ENCODE measurements at places on chromosomes 5 and 9.
A peak's percentile ranks its signal among the peaks of the same experiment; 100 is the strongest.

DNA sequence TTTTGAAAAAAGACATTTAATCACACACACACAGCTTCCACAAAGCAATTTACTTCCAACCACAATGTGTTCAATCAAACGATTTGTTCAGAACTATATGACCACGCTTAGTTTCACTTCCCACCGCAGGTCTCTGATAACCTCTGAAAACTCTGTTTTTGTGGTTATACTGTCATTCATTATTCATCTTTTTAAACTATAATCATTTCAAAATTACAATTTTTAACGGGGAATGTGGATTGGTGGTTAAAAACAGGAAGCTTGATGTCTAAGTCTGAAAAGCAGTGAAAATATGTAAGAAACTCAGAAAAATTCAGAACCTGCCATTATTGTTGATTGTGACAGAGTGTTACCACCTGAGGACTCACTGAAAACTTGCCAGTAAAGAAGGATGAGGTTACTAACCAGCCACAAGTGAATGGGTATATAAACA lies 12.7 kb upstream of the TMEM174 start:
- no peak for DNase-seq

DNA sequence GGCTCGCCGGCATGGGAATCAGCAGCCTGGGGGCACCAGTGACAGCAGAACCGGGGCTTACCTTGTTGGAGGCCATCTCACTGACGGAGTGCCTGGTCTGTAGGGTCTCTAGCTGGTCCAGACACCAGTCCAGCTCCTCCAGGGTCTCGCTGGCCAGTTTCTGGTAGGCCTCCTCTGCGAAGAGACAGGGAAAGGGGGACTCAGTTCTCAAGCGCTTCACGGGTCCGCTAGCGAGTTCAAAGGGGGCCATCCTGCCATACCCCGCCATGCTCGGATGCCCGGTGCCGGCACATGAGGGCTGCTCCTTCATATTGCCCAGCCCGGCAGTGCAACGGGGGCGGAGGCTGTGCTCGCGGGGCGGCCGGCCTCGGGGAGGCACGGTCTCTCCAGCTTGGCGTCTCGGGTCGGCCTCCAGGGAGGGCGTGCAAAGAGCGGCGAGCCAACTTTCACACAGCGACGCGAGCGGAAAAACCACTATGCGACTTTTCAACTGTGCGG lies 456.0 kb downstream of the RAB3C start:
- DNase-seq: no peak

GRCh38 chr5:171442287-171443042 lies 23.0 kb downstream of the FGF18 start:
- no peak for DNase-seq

DNA sequence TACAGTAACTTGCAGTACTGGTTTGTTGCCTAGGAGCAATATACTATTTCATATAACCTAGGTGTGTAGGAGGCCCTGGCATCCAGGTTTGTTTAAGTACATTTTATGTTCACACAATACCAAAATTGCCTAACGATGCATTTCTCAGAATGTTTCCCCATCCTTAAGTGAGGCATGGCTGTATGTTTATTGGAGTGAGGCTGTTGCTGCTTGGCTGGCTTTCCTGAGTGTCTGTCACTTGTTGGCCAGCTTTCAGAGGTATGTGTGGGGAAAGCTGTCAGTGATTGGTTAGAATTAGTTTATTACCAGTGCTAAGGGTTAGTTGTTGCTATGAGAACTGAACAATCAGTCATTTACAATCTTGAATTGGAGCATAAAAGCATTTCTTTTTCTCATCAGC lies 154.1 kb upstream of the CDH12 start:
- DNase-seq: peak; percentile 91

- no peak for DNase-seq
Observed at GRCh38 chr5:28779161-28779754, 1740.9 kb upstream of the CDH9 start.

DNA sequence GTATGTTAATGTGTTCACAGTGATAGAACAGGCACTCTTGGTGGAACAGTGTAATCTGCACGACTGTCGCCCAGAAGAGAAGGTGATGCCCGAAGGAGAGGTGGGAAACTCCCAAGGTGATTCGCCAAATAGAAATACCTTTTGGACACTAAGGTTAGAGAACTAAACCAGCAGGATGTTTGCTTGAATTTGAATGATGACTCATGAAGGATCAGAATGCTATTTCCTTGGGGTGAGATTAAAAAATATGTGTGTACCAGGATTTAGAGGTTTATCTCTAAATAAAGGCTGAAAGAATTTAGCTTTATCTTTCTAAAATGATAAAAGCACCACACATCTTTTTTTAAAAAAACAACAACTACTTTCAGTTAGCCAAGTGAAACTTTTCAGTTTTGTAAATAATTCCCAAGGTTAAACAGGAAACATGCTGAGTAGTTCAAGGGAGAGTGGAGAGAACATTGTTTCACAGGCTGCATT lies 297.4 kb upstream of the TAS2R1 start:
- no peak for DNase-seq

DNA sequence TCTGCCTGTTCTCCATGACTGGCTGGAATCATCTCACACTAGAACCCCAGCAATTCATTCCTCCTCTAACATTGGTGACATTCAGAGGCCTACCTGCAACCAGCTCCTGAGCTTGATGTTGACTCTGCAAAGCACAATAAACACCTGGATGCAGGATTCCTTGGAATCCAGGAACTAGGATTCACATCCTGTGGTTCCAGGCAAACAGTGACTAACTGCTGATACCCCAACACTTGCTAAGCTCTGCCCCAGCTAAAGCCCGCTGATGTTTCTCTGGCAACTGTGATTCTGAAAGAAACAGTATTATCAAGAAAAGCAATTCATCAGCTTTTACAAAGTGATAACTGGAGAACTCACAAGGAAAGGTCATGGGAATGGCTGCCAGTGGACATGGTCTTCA lies 29.2 kb downstream of the SUSD1 start:
- DNase-seq: no peak

DNA sequence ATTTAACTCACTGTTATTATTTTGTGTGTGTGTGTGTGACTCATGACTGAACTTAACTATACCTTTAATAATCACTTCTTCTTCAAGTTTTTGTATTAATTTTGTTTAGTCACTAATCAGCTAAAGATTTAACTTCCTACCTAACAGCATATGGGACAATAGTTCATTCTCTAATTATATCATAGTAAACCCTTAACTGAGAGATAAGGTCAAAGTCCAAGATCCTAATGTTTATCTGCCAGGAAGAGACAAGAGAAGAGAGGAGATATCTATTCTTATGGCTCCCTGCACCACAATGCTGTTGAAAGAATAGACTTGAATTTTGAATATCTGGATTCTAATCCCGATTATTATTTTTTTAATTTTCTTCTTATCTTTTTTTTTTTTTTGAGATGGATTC lies 28.1 kb downstream of the FREM1 start:
- no peak for DNase-seq

DNA sequence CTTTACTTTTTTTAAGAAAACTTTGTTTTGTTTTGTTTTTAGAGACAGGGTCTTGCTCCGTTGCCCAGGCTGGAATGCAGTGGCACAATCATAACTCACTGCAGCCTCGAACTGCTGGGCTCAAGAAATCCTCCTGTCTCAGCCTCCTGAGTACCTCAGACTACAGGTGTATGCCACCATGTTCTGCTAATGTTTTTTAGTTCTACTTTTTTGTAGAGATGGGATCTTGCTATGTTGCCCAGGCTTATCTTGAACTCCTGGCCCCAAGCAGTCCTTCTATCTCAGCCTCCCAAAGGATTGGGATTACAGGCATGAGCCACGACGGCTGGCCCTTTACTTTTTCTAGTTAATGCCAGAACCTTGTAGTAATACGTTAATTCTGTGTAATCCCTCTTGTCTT lies 36.0 kb downstream of the IPO11 start:
- no peak for DNase-seq

GRCh38 chr5:161064297-161064696 lies 212.3 kb upstream of the ATP10B start:
- no peak for DNase-seq

GRCh38 chr5:170525470-170526211 lies 21.8 kb downstream of the KCNIP1 start:
- DNase-seq: no peak

DNA sequence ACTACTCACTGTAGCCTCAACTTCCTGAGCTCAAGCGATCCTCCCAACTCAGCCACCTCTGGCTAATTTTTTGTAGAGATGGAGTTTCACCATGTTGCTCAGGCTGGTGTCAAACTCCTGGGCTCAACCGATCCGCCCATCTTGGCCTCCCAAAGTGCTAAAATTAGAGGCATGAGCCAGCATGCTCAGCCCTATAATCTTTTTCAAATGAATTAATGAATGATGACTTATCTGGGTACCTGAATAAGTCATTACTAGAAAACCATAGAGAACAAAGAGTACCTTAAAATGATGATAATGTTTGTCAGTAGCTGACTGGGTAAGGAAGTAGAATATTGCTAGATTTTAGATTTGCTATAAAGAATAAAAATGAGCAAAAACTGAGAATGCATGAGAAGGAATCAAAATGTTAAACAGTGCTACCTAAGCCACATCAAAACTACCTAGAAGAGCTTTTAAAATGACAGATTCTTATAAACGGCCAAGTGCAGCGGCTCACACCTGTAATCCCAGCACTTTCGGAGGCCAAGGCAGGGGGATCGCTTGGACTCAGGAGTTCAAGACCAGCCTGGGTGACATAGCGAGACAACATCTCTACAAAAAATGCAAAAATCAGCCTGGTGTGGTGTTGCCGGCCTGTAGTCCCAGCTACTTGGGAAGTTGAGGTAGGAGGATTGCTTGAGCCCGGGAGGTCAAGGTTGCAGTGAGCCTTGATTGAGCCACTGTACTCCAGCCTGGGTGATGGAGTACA lies 13.6 kb downstream of the FNBP1 start:
- no peak for DNase-seq

DNA sequence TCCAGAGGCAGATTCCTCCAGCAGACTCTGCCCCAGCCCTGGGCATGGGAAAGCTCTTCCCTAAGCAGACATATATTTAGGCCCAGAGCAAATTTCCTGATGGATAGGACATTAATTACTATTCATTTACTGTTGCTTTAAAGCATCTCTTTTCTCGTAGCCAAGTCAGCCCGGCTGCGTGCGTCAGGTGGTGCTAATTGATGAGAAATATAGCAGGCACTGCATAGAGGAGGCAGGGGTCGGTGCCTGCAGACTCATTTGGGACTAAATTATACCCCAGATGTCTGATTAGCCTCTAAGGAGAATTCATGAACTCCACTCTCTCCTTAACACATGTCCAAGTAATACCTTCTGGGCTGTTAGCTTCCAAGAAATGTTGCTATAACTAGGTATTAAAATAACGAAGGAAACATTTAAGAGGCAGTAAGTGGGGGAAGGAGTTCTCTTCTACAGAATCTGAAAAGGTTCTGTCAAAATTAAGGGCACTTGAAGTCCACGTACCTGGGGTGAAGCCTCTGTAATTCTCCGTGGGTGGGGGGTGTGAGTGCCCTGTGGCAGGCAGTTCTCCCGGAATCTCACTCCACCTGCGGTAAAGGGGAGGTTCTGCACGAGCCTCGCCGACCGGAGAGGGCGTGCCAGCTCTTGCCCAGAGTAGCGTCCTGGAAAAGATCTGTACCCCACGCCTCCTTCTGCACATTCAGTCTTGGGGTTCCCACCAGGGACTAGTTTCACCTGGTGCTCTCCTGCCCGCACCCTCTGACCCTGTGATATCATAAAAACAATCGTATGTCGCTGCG lies 115.9 kb upstream of the FCN2 start:
- DNase-seq: no peak

DNA sequence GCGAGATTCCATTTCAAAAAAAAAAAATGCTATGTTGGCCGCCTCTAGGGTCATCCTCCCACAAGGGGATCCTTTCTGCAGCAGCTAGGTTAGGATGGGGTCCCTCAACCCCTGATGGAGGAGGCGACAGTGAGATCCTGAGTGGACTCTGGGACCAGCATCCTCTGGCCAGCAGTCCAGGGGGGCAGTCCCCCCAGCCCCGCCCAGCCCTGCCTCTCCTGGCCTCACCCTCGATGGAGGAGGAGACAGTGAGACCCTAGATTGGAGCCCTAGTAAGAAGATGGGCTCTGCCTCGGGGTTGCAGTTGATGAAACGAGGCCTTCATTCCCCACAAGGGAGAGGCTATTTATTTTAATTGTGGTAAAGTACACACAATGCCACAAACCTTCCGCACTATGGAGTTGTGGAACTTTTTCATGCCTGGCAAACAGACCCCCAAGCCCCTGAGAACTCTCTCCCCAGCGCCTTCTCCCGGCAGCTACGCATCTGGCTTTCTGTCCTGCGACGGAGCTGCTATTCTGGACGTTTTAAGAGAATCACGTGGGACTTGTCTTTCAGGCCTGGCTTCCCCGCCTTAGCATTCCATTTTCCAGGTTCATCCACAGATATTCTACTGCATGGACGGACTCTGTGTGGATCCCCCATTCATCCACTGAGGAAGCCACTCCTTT lies 15.8 kb downstream of the VAV2 start:
- DNase-seq: no peak

- DNase-seq: no peak
Observed at GRCh38 chr9:70563431-70564204, 149.2 kb upstream of the KLF9 start.

DNA sequence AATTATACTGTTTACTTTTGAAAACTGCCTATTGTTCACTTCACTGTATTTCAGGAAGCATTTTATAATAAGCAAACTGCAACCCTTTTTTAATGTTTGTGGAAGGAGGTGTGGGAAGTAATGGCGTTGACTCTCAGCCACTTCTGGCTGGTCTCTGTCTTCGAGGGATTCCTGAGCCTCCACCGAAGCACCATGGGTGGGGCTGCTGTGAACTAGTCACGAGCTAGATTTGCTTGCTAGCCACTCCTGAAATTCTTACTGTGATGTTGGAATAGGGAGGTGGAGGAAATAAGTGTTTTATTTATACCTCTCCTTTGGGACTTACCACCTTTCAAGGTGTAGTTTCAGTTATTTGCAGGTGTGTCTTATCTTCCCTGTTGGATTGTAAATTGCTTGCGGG lies 26.8 kb downstream of the PIP5K1B start:
- no peak for DNase-seq

GRCh38 chr5:40779561-40779960 lies 18.6 kb downstream of the PRKAA1 start:
- no peak for DNase-seq

- DNase-seq: no peak
Observed at GRCh38 chr5:5139336-5139776, 774 bp upstream of the ADAMTS16 start.

GRCh38 chr5:157278319-157279037 lies 12.6 kb downstream of the CYFIP2 start:
- DNase-seq: no peak

DNA sequence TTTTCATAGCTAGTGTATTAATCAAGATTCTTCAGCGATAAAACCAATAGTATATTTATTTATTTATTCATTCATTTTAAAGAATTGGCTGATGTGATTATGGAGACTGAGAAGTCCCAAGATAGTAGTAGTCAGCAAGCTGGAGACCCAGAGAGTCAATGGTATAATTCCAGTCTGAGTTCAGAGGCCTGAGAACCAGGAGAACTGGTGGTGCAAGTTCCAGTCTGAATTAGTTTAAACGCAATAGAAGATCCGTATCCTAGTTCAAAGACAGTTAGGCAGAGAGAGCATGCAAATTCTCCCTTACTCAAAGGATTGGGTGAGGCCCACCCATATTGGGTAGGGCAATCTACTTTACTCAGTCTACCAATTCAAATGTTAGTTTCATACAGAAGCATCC lies 364.2 kb upstream of the RPS23 start:
- no peak for DNase-seq

- no peak for DNase-seq
Observed at GRCh38 chr5:22998362-22998761, 145.2 kb upstream of the CDH12 start.

GRCh38 chr5:56639476-56639875 lies 175.9 kb upstream of the MAP3K1 start:
- no peak for DNase-seq
